HAP-1 (cell line): ENCODE measurements at places on chromosomes 12 and 14.

- DNase-seq: peak; percentile 60
Observed at GRCh38 chr12:54603173-54603814, 14.8 kb upstream of the PPP1R1A start.

DNA sequence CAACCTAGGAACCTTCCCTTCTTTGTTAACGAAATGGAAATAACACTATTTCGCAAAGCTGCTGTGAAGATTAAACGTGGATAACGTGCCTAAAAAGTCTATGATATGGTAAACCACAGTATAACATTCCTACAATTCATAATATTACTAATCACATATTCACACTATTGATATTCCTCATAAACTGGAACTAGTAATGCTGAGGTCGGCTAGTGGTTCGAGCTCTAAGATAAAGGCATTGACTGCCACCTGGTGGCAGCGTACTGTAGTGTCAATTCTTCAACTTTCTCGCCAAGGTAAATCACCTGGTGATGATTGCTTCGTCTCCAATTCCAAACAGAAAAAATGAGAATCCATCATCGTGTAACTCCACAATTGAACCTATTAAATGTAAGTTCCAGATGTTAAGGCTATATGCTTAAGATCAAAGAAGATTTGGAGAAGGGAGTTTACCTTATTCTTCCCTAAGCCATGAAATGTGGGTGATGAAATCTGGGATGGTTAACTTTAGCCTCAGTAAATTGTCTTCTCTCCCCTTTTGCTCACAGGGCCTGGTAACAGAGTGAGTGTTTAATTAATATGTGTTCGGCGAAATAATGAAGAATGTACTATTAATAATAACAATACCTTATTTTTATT is 197.5 kb upstream of the TMEM132C start:
- peak; percentile 34 for DNase-seq

- no peak for DNase-seq
Observed at GRCh38 chr12:121154793-121155375, 22.2 kb downstream of the P2RX7 start.

GRCh38 chr12:79997096-79997791 is 62.3 kb upstream of the PPP1R12A start:
- no peak for DNase-seq

- no peak for DNase-seq
Observed at GRCh38 chr14:53630336-53630735, 326.3 kb downstream of the BMP4 start.

DNA sequence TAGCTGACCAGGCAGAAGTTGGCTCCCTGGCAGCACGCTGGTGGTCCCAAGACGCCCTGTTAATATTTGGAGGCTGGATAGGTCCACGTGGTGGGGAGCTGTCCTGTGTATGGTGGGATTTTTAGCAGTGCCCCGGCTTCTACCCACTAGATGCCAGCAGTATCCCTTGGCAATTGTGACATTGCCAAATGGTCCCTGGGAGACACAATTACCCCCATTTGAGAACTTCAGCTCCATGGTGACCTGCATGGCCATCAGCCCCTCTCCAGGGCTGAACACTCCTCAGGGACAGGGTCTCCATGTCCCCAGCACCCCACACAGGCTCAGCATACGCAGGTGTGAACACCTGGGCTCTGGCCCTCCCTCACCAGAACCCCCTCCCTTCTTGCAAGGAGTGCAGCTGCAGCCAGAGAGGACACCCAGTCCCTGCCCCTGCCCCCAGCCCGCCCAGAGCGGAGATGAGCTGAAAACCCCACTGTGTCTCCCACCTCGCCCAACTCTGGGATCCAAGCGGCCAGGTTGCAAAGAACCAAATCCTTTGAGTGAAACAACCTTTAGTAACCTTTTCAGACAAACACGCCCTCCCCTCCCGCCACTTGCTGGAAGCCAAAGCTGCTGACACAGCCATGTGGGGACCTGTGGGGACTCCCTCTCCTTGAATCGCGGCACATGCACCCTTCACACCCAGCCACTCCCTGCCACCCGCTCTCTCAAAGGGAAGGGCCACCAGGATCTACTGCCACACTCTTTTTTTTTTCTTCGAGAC is 120.4 kb downstream of the CALM1 start:
- no peak for DNase-seq

DNA sequence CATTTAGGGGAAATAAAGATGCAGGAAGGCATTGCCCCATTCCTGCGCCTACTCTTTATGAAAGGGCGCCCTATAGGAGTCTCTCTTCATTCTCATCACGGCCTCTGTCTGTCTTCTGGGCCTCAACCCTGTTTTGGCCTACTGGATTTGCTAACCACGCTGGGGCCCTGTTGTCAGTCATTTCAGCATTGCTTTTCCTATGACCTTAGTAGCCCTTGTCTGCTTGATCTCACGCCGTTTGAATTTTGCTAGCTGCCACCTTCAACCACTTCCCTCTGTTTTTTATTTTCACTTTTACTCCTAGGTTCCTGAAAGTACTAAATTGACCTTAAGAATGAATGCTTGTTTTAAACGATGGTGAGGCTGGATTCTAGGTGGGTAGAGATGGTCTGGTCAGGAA is 139.0 kb downstream of the SYNE2 start:
- no peak for DNase-seq

DNA sequence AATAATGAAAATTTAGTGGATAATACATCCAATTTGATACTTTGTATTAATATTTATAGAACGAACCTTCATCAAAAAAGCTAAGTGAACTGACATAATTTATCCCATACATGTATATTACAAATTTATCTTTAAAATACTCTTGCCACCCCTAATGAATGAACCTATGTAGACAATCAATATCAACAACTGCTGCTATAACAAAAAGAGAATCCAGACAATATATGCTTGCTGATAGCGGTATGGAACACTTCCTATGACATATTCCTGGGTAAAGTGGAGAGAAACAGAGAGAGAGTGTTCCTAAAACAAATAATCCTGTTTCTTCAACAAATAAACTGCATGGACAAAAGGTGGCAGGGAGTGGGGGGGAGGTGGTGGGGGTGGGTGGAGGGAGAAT is 31.3 kb downstream of the TM7SF3 start:
- no peak for DNase-seq

GRCh38 chr14:104805326-104805678 is 4.4 kb downstream of the ZBTB42 start:
- DNase-seq: no peak

DNA sequence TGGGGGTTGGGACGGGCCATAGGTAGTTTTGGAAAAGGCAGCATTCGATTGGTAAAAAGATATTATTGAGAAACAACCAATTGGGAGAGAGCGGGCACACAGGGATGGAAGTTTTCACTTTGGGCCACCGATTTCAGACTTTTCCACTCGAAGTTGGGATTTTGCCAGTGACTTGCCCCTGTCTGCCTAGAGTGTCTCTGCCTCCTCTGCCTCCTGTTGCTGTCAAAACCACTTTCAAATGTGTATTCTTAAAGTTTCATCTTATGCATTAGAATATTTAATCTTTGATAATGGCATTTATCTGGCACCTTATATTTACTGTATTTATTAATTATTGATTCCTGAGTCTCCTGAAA is 182.3 kb downstream of the FUT8 start:
- DNase-seq: no peak

- no peak for DNase-seq
Observed at GRCh38 chr12:105214670-105215375, 21.2 kb downstream of the APPL2 start.

GRCh38 chr12:104057771-104058197 is 6.5 kb upstream of the HCFC2 start:
- no peak for DNase-seq

DNA sequence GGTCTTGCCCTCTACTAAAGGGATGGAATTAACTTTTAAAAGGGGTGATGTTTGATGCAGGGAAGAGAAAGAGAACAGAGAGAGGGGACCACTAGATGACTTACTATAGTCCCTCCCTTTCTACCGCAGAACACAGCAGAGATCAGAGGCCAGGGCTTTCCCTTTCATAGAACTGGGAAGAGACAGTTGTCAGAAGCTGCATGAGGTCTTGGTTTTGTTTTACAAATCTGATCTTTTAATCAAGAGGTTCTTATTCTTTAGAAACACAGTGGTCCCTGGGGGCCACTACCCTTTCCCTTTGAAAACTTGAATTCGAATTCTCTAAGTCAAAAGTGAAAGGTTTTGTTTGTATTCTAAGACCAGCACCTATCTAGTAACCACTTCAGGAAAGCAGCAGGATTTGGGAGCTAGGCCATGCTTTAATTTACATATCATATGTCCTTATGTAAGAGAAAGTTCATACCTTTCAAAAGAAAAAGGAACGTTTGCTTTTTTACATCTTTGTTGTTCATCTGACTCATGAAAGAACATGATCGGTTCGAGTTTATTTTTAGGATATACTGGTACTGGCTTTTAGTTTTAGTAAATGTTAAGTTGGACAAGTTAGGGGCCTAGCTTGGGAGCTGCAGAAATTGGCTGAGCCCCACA is 6.3 kb downstream of the FBXL14 start:
- DNase-seq: peak; percentile 90

GRCh38 chr14:31029016-31029970 is 3.1 kb upstream of the STRN3 start:
- no peak for DNase-seq

DNA sequence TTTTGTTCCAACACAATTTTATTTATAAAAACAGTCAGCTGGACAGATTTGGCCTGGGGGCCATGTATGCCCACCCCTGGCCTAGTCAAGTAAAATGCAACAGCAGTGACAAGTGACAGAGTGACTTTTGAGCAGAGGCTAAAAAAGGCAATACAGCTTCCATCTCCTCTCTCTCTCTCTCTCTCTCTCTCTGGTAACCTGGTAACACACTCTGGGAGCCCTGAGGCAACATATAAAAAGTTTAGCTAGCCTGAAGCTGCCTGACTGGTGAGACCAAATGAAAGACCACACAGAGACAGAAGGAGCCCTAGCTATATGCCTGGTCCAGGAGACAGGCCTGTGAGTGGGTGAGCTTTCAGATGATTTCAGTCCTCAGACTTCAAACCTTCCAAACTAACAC is 105.4 kb downstream of the DENND5B start:
- no peak for DNase-seq

DNA sequence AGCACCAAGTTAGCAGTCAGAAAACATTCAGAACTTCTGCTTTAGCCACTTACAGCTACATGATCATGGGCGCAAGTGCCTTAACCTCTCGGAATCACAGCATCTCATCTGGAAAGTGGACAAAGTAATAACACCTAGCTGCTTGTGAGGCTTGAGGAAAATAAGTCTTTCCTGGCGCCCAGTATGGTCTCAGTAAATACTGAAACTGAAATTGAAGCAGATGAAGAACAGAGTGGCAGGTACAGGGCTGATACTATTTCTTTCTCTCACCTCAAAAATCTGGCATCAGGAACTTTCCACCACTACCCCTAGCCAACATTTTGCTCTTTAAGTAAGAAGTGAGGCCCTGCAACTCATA is 129.7 kb upstream of the FUT8 start:
- DNase-seq: no peak

DNA sequence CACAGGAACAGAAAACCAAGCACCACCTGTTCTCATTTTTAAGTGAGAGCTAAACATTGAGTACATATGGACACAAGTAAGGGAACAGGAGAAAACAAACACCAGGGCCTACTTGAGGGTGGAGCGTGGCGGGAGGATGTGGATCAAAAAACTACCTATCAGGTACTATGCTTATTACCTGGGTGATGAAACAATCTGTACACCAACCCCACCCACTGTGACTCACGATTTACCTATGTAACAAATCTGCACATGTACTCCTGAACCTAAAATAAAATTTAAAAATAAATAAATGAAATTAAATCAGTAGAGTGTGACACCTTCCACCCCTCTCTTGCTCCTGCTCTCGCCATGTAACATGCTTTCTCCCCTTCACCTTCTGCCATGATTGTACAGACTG is 615.5 kb downstream of the RPL10L start:
- DNase-seq: no peak

GRCh38 chr14:104976198-104977007 is 1.8 kb downstream of the AHNAK2 start:
- peak; percentile 65 for DNase-seq

GRCh38 chr12:105032703-105033357 is 46.7 kb downstream of the NOPCHAP1 start:
- DNase-seq: no peak

- no peak for DNase-seq
Observed at GRCh38 chr12:77888611-77889010, 57.9 kb downstream of the NAV3 start.

GRCh38 chr12:57441846-57442427 is 7.4 kb downstream of the INHBC start:
- DNase-seq: no peak

GRCh38 chr12:16072678-16073077 is 161.5 kb downstream of the DERA start:
- DNase-seq: no peak

DNA sequence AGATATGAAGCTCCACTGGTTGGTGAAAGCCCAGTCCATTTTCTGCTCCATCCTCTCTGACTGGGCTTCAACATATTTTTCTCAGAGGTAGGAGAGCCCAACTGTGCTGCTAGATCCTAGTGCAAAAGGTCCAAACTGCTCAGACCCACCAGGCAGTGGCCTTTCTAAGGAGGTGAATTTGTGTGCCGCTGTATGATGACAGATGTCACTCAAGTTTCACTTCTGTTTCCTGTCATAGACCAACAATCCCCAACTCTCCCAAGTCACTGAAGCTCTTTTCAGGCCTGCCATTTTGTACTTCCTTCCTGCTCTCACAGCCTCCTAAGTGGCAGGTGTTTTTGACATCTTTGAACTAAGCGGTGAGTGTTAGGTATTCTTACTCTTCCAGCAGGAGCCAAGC is 16.4 kb upstream of the RNASE4 start:
- DNase-seq: no peak

DNA sequence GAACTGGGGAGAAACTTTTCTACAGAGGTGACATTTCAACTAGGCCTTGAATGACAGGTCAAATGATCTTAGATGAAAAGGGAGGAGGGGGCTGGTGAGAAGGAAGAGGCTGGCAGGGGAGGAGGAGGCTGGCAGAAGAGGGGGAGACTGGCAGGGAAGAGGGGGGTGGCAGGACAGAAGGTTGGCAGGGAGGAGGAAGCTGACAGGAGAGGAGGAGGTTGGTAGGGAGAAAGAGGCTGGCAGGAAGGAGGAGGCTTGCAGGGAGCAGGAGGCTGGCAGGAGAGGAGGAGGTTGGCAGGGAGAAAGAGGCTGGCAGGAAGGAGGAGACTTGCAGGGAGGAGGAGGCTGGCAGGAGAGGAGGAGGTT is 63.4 kb upstream of the PPP4R3A start:
- DNase-seq: no peak

DNA sequence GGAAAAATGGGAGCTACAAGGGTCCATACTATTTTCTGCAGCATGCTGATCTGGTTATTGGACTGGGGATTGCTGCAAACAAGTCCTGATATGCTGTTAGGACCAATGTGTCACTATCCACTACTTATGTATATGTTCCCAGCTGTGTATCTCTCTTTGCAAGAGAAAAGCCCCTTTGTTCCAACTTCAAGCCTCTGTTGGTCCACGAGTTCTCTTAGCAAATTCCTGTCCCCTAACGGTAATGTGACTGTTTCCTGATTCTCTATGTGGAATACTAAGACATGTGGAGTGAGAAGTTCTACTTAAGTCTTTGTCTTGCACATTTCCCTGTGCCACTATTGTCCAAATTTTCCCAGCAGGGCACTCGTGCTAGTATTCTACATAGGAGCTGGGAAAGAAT is 557.7 kb downstream of the FSCB start:
- peak; percentile 72 for DNase-seq

GRCh38 chr12:108547686-108548085 is 13.3 kb downstream of the SART3 start:
- DNase-seq: no peak

GRCh38 chr12:31205054-31205453 is 120.9 kb downstream of the SINHCAF start:
- no peak for DNase-seq
